CD4-positive, alpha-beta T cell treated with Interleukin-1 beta for 1 hour (primary cell): ENCODE measurements at places on chromosomes 12 and 14.

DNA sequence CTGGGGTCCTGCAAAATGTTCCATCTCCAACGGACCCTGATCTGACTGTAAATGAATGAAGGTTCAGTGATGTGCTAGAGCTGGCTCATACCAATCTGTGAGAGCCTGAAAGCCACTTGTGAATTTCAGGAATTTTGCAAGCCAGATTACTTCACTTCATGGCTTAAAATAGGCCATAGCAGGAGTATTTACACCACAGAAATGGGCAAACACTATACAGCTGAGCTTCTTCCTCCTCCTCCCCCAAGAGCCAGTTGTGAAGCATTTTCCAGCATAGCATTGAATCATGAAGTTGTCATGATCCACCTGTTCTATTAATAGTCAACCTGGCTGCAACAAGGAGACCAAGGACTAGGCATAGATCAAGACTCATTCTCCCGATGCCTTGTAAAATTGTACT, 141.3 kb upstream of the RASSF8 start:
- no peak for DNase-seq

GRCh38 chr12:14902465-14902864, 16.8 kb upstream of the MGP start:
- no peak for DNase-seq

- no peak for DNase-seq
These were observed 103.0 kb downstream of the FSCB start for GRCh38 chr14:44404036-44404435.

GRCh38 chr14:22982477-22983245, at the start of gene AJUBA:
Gene AJUBA (minus strand): TSS chr14:22982551. CDS start chr14:22982266, 285 bp downstream.
- peak; percentile 72 for DNase-seq

GRCh38 chr12:12890543-12891079, 751 bp upstream of the GPRC5A start:
- peak; percentile 4 for DNase-seq

DNA sequence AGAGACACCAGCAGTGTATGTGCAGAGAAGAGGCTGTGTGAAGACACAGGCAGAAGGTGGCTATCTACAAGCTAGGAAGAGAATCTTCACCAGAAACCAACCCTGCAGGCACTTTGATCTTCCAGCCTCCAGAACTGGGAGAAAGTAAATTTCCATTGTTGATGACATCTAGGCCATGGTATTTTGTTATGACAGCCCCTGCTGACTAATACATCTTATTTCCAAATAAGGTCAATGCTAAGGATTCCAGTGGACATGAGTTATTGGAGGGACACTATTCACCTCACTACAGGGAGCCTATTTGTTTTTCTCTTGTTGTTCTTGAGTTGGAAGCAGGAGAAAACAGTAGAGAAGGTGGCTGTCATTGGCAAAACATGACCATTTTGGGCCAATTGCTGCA, 88.5 kb upstream of the RIN3 start:
- no peak for DNase-seq

DNA sequence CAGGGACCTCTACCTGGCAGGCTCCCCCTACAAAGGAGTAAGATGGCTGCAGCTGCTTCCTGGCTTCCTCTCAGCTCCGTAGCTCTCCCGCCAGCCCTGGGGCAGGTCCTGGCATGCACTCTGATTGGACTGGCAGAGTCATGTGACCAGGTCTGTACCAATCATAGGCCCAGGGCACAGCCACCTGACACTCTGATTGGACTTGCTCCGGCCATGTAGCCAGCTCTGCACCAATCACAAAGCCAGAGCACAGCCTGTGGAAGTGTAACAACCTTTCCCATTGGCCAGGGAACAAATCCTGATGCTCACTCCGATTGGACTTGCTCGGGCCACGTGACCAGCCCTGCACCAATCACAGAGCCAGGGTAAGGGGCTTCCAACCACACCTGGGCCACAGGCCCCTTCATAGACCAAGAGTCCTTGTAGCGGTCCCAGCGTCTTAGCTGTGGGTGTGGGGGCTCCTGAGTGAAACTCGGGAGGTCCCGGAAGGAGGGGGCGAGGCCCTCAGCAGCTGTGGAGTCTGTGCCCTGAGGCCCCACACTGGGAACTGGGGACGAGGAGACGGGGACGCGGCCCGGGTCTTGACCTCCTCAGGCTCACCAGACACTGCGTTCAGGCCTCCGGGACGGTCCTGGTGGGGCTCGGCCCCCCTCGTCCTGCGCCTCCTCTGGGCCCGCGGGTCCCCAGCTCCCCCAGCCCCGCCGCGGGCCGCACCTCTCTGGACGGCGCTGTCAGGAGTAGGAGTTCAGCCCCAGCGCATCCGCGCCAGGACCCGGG, 210.6 kb downstream of the ADGRD1 start:
- DNase-seq: no peak

- DNase-seq: no peak
These were observed 167.5 kb downstream of the DPF3 start for GRCh38 chr14:72726444-72726843.

DNA sequence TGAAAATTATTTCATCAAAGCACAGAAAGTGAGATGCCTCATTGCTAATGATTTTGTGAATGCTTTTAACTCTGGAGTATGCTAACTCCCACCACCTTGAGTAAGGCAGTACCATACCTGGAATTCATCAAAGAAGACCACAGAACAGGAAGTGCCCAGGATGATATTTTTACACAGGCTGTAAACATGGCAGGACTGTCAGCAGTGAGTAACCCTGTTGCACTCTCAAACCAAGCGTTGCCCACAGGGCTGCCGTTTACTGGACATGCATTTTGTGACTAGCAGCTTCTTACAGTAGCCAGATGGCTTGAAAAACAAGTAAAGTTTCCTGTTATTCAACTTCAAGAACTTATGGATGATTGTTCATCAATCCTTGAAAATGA, 42.4 kb downstream of the RALGAPA1 start:
- no peak for DNase-seq

DNA sequence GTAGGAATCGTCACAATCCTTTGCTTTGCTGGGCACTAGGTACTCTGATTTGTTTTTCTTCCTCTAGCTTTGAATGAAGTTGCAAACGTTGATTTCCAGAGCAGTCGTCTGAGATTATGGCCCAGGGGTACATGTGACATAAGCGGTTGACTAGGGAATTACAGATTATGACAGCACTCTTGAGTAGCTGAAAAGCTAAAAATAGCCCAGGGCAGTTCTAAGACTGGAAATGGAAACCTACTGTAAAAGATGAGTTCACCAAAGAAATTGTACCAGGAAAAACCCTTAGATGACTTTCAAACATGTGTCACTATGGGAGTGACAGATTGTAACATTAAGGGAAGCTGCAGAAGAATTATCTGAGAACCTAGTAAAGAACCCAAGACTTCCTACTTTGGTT, 108.5 kb downstream of the ANO6 start:
- no peak for DNase-seq

DNA sequence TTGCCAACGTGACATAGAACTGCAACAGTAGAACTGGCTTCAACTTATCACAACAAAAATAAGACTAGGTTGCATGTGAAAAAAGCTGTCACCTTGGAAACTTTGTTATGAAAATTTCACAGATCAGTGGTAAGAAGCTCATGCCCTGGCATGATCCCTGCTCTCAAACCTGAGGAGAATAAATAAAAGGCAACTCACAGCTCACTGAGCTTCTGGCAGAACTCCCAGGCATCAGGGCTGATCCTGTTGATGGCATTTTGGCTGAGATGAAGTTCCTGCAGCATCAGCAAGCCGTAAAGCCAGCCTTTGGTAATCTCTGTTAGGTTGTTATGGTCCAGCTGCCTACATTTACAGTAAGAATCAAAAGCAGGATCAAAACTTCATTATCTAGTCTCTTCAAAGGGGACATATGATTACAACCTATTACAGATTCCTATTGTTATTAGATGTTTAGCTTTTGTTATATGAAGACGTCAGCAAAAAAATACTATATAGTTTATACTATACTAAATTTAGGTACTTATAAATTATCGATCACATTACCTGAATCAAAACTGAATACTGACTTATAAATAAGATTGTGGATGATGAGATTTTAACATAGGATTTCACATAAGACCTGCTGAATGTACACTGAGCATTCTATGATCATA, 32.0 kb downstream of the LRIG3 start:
- DNase-seq: no peak

GRCh38 chr12:102527171-102527720, 46.9 kb upstream of the IGF1 start:
- DNase-seq: no peak

GRCh38 chr14:60164712-60165546, at the start of gene DHRS7:
Gene DHRS7 (minus strand): TSS chr14:60165398. CDS start chr14:60165309, 89 bp downstream.
- DNase-seq: peak; percentile 77

GRCh38 chr12:60266381-60266852, 670.6 kb downstream of the SLC16A7 start:
- no peak for DNase-seq

GRCh38 chr12:26359576-26359975, 164.2 kb downstream of the SSPN start:
- no peak for DNase-seq

DNA sequence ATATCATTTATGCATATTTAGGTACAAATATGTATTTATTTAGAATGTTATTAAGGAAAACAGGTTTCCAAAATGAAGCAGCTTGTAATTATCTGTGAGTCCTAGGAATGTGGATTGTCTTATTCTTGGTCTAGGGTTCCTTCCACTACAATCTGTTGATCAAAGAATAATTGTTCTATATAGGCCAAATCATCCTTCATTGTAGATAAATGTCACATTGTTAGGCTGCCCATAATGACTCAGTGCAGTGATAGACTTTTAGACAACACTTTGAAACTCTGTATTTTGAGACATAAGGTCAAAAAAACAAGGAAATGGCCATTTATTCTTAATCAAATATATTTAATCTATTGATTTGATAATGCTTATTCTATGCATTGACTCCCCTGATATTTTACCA, 283.0 kb downstream of the ACSS3 start:
- no peak for DNase-seq

DNA sequence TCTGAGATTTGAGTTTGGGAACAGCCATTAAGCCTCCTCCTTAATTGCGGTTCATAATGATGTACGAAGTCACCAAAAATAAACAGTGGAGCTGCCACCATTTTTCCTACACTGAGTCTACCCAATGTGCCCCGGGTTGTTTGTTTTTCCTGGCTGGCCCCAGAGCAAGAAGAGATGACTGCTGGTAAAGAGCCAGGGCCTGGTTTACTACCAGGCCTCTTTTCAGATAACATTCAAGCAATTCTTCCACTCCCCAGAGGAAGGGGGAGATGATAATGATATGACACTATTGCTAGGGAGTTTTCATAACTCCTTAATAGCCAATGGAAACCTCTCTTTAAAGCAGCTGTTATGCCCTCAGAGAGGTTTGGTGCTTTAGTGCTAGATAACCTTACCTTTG, 42.3 kb downstream of the BRAP start:
- no peak for DNase-seq

- DNase-seq: no peak
These were observed 1.3 kb downstream of the OTOGL start for GRCh38 chr12:80100591-80100990.

DNA sequence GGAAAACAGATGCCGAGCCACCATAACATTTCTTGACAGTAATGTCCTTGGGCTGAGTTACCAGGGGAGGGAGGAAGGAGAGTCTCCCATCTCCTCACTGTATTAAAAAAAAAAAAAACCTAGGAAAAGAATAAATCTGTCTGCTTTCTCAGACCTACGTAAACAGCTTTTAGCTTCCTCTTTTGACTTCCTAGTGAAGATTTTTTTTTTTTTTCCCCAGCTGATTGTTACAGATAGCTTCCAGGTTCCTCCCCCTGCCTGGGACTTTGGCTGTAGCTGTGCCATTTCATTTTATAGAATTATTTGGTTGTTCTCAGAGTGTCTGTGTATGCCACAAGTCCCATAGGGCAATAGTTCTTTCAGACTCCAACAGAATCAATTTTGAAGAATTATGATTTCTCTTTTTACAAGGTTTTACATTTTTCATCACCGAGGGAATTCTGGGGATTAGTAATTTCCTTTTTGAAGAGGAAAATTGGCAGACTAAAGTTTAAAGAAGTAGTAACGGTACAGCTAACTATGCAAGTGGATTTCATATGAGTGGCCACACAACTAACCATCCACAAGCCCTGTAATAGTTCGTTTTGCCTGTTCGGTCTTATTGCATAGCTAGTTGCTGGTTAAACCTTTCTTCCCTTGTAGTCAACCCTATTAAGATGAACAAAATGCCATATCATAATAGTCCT, 23.1 kb upstream of the GNS start:
- DNase-seq: no peak

DNA sequence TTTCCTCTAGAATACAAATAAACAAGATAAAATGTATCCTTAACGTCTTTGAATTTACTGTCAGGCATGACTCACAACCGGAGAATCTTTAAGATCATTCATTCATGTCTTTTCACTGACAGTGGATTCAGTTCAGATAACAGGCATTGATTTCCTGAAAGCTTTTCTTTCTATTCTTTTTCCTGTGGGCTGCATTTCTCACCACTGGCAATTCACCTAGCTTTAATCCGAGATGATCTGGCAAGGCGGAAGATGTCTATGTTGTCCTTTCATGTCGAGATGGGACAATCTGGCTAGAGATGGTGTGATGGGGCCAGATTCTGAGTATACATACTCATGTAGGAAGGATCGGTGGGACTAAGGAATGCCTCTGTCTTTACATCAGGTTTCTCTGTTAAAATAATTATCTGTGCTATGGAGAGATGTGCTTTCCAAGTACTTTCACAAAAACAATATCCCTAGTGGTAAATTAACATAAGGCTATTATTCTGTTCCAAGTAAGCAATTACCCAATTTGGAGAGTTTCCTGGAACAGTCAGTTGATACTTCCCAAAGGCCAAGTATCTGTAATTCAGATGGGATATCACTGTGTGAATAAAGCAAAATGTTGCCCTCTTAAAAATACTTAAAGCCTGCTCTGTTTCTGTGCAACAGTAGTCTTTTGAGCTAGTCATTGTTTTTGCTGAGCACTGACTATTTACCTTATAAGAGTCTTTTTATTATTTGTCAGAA, 17.8 kb downstream of the ACSS3 start:
- no peak for DNase-seq

GRCh38 chr12:8639936-8640335, 22.7 kb downstream of the MFAP5 start:
- no peak for DNase-seq

- DNase-seq: no peak
These were observed 23.1 kb upstream of the PGF start for GRCh38 chr14:74978416-74978947.

DNA sequence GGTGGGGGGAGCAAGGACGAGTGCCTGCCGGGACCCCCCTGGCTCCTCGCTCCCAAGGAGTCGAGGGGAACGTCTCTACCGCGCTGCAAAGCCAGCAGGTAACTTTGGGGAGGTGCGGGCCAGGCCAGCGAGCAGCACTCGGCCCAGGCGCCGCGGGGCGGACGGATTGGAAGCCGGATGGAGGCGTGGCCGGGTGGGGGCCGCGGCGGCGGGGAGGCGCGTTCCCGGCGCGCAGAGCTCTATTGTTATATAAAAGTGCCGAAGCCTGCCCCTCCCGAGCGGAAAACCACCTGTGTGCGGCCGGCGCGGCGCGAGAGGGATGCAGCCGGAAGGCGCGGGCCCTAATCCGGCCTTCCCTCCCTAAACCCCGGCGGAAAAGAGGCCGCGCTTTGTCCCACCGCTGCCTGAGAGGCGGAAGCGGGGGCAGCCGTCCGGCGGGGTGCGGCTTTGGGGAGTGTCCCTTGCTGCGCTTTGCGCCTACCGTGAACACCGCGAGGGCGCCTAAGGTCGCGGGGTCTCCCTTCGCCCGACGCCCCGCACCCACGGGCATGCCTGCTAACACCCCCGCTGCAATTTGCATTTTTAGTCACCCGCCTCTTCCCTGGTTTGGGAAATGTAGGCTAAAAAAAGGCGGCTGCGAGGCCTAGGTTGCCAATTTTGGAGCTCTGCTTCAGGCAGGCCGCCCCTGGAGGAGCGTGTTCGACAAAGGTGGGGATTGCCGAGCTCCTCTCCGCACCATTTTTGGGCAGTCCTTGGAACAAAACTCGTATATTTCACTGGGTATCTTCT, 1.7 kb upstream of the DUSP6 start:
- peak; percentile 70 for DNase-seq
